ENCODE measurements at places on chromosomes 2 and 18.
A peak's percentile ranks its signal among the peaks of the same experiment; 100 is the strongest.

DNA sequence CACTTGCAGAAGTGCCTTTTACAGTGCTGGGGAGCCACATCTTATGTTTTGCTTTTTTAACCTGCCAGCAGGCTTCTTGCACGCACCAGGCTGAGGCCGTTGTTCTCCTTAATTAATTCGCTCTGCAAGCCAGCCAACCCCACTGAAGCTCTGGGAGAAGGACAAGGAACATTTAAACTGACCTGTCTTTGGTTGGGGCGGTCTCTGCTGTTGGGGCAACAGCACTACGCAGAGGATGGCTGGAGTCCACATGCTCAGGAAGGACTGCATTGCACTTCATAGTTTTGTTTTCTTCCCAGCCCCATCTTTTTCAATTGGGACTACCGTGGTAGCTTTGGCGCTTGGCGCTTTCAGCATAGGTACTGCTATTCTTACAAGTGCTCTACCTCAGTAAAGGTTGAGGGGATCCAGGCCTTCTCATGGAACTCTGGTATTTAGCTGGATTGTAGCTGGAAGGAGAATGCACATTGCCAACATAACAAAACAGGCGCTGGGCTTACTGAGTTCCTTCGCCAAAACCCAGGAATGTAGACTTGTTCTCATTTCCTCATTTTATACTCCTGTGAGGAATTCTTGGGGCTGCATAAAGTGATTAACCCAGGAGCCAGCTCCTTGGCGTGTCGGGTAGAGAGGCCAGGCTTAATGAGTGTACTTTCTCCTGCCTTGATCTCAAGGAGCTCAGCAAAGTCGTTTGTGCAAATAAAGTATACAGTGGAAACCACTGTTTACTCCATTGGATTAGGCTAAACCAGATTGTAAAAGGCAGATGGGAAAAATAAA, 146.2 kb downstream of the PRKCE start:
- no peak for DNase-seq

- no peak for DNase-seq
Observed at GRCh38 chr2:152566728-152567069, 150.6 kb downstream of the PRPF40A start.

- peak; percentile 46 for DNase-seq
Observed at GRCh38 chr2:11023326-11024258, 111.9 kb downstream of the KCNF1 start.

- DNase-seq = no peak
Observed at GRCh38 chr2:187118331-187119099, 269.5 kb upstream of the ZSWIM2 start.

DNA sequence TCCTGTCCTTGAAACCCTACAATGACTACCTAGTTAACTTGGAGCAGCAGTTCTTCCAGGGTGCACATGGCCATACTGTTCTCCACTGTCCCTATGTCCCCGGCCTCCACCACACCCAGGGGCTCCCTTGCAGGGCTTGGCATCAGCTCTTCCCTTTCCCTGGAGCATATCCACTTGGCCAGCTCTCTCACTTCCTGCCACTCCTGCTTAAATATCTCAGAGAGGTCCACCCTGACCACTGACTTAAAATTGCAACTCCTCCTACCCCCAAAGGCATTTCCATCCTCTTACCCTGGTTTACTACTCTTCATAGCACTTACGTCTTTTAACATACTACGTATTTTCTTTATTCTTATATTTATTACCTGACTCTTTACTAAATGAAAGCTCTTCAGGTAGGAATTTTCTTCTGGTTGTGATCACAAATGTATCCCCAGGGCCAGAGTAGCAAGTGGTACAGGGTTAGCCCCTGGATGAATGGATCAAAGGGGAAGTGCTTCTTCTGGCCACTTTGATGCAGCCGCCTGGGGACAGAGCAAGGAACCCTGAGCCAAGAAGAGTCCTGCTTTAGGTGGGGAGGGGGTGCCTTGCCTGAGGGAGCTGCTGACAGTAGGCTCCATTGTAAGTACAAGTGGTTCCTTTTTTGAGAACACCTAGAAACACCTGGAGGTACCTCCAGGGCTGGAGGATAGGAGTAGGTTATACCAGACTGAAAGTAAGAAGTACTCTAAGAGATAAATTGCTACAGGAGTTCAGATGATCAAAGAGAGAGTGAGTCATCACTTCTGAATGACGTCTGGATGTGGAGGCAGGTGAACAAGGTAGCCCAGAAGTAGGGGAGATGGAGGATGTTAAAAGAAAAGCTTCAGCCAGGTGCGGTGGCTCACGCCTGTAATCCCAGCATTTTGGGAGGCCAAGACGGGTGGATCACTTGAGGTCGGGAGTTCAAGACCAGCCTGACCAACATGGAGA, 82.2 kb downstream of the SOCS6 start:
- DNase-seq = no peak

- no peak for DNase-seq
Observed at GRCh38 chr18:32200766-32201165, 10.9 kb downstream of the MEP1B start.

GRCh38 chr2:69816923-69817542, 12.4 kb upstream of the GMCL1 start:
- peak; percentile 46 for DNase-seq

DNA sequence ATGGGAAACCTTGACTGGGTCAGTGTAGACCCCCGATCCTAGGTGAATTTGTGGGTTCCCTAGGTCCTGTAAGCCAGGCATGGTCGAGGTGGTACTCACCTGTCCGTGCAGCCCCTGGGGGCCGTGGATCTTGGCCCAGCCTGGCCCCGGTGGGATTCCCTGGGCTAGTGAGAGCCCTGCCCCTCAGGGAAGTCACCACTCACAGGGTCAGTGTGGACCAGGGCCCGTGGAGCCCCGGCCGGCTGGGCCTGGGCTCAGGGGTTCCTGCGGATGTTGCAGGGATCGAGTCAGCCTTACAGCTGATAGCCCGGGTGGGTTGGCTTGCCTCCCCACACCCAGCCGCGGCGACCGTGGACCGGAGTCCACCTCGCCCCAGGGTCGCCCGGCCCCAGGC, 528 bp downstream of the ATG9A start:
- no peak for DNase-seq

DNA sequence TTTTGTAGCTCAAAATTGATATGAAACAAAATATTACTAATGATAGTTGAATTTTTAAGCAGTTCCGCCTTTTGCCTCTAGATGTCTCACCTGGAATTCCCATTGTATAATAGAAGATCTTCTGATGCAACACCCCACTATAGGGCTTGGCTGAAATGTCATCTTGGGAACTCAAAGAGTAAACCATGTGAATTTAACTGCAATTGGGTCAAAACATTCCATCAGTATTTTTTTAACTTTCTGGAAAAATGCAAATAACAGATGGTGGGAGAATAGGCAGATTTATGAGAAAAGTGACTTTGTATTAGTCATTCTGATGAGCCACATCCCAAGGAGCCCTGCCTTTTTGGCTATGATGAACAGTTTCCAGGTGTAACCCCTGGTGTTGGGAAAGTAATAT, 489.9 kb downstream of the NYAP2 start:
- no peak for DNase-seq

- no peak for DNase-seq
Observed at GRCh38 chr18:5287854-5288253, 7.7 kb downstream of the ZBTB14 start.

DNA sequence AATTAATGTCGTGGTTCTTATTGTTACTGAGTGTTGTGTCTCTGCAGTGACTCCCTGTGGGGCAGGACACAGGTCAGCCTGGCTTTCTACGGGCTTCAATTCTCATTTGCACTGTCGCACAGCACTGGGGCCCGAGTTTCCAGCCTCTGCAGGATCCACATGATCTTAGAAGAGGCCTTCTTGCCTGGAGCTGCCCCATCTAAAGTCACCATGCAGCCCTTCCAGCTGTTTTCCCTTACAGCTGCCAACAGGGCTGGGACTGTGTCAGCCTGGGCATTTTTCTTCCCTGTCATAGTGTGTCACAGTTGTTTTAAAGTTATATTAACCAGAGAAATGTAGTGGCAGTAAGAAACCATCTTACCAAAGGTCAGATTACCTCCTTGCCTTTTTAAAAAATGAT, 27.0 kb downstream of the FHL2 start:
- no peak for DNase-seq

DNA sequence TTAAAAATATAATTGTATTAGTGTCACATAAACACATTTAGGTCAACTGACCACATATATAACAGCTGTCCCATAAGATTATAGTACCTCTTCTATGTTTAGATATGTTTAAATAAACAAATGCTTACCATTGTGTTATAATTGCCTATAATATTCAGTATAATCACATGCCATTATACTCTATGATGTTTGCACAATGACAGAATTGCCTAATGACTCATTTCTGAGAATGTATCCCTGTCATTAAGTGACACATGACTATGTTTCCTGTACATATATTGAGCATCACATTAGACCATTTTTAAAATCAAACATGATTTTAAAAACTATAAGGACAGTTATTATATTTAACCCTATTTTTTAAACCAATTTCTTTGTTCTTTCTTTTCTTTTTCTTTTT, 89.8 kb downstream of the HS6ST1 start:
- no peak for DNase-seq

GRCh38 chr2:181627545-181627944, 29.4 kb downstream of the CERKL start:
- DNase-seq = no peak

DNA sequence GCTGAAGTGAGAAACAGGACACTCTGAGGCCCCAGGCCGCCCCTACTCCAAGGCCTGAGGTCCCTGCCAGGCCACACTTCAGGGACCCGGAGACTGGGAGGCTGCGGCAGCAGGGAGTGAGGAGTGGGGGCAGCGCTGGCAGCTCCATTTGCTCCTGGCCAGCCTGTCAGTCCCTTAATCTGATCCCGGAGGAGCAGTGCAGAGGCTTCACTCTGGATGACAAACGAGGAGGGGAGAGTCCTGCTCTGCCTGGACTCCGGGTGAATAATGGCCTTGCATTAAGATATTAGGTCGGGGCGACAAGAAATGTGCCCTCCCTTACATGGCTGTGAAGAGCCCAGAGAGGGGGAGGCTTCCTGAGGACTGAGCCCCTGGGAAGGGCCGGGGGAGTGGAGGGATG, 14.3 kb upstream of the PRSS56 start:
- DNase-seq = no peak

DNA sequence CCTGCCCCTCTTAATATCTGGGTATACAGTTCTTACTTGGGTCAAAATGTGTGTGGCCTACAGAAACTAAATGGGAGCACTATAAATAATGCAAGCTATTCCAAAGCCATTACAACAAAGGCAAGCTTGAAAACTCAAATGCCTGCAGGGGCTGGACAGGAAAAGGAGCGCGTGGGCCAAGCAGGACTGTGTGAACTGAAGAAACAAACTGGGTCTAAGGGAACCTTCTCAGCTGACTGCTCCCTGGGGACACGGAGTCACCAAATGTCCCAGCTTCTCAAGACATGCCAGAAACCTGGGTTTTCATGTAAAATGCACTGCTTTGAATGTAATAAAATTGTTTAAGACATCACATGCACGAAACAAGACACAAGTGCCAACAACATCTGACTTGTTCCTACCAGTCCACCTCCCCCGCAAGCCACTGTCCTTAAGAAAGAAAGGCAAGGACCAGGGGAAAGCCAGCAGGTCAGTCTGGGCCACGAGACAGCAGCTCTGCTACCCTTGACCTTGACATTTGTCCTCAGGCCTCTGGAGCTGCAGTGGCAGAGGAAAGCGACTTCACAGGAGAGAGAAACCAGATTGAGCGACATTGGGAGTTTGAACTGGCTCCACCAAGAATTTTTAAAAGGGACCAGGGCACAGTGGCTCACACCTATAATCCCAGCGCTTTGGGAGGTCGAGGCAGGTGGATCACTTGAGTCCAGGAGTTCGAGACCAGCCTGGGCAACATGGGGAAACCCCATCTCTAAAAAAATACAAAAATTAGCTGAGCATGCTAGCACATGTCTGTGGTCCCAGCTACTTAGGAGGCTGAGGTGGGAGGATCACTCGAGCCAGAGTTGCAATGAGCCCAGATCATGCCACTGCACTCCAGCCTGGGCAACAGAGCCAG, 89.7 kb upstream of the SH3BP4 start:
- DNase-seq = no peak

GRCh38 chr2:223959688-223960087, 2.4 kb downstream of the MRPL44 start:
- no peak for DNase-seq

DNA sequence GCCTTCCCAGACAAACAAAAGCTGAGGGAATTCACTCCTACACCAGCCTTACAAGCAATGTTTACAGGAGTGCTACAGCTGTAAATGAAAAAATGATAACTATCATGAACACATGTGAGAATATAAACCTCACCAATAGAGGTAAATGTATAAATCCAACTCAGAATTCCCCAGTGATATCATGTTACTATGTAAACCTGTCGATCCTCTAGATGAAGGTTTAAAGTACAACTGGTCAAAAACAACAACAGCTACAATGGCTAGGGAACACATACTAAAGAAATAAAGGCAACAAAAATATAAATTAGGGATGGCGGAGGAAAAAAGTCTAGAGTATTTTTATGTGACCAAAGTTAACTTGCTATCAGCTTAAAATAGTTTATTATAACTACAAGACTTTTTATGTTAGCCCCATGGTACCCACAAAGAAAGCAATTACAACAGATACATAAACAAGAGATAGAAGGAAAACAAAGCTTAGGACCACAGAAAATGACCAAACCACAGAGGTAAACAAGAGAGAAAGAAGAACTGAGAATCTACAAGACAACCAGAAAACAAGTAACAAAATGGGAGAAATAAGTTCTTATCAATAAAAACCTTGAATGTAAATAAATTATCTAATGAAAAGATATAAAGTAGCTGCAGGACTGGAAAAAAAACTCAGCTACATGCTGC, 8.3 kb downstream of the CERKL start:
- DNase-seq = no peak

GRCh38 chr2:169673921-169674320, 20.3 kb downstream of the CFAP210 start:
- no peak for DNase-seq

DNA sequence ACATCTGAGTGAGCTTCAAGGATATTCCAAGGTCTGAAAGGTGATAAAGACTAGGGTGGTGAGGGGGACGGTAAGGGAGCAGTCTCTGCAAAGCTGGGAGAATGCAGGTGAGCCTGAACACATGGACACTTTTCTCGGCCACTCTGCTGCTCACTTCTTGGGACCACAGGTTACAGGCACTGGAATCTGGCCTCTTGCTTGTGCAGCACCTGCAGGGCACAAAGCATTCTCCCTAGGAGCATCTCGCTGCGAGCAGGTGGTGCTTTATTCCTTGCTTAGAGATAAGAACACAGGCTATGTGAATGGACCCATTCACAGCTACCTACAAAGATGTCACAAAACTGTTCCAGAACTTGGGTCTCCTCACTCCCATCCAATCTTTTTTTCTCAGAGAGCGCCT, 153.2 kb downstream of the DDX1 start:
- DNase-seq = no peak

- DNase-seq = peak; percentile 71
Observed at GRCh38 chr2:53490659-53491058, 276.9 kb upstream of the CHAC2 start.

GRCh38 chr2:9141091-9141667, 65.4 kb upstream of the ASAP2 start:
- no peak for DNase-seq

GRCh38 chr2:7891312-7891711, 790.5 kb upstream of the ID2 start:
- no peak for DNase-seq

GRCh38 chr2:8581234-8581561, 100.7 kb upstream of the ID2 start:
- DNase-seq = no peak

Data from ovary (tissue), 10 donors.